GM04504 (cell line): ENCODE measurements at places on chromosomes 2 and 18.
A peak's percentile ranks its signal among the peaks of the same experiment; 100 is the strongest.

- no peak for DNase-seq
Measured at GRCh38 chr2:178666458-178666857, 140.8 kb downstream of the TTN start.

- no peak for DNase-seq
Measured at GRCh38 chr18:54210463-54210862, 14.0 kb downstream of the MBD2 start.

GRCh38 chr2:171574149-171574795, 52.0 kb downstream of the CYBRD1 start:
- peak; percentile 48 for DNase-seq

- no peak for DNase-seq
Measured at GRCh38 chr2:26612034-26612433, 29.1 kb downstream of the CIB4 start.

- DNase-seq, result no peak
Measured at GRCh38 chr2:26811791-26812694, 26.2 kb downstream of the CENPA start.

DNA sequence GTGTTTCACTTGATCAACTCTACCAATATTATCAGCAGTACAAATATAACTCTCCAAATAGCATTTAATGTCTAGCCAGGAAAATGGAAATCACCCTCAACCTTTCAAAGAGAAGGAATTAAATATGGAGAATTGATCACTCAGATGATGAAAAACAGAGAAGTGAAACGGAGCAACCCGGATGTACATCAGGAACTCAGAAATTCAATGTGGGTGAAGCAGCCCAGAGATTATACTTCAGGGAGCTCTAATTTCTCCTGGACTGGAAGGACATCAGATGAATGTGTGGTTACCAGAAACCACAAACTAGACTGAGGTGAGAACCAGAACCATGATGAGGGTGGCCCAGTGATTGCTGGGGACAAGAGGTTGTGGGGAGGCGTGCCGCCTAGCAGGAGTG, 35.5 kb upstream of the COBLL1 start:
- no peak for DNase-seq

DNA sequence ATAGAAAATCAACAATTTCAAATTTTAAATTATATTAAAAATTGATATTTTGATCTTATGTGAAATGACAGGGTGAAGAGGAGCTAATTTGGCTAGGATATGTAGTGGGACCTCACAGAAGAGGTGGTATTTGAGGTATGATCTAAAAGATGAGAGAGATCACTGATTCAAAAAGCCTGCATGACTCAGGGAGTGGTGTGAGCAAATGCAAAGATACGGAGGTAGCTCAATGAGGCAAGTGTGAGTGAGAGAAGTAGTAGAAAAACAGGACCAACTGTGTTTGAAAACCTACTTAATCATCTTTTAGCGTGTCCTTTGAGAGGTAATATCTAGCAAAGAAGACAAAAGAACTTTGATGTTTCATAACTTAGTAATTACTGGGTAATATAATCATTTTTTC, 557.5 kb downstream of the DSC3 start:
- no peak for DNase-seq

DNA sequence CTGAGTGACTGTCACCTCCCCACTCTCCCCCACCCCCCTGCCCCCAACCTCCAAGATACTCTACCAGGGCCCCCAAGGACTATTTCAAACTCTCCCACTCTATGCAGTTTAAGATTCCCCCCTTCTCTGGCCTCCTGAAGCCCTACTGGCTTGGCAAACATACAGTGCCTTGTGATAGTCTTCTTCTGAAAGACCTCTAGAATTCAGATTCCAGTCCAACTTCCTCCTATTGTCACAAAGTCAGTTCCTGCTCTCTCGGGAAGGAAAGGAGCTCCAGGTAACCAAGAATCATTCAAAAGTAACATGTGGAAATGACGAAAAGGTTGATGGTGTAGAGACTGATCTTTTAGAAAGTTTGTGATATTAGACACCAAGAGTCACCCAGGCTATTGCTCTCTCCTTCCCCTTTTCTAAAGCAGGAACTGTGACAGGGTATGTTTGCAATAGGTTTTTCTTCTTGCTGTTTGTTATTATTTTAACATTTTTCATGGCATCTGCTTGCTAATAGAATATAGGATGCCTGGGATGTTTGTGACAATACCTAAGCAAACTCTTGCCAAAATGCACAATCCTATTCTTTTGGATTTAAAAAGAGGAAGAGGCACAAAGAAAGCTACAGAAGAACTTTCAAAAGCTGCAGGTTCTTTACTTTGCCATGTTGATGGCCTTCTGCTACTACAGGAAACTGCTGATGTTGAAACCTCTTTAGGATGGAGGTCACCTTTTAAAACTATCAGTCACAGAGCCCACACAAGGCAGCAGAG, 93.5 kb upstream of the MGAT4A start:
- no peak for DNase-seq

- DNase-seq, result peak; percentile 36
Measured at GRCh38 chr2:44324971-44325426, 36.3 kb downstream of the PREPL start.
